NCI-H2171 treated with DMSO at 0.1 percent for 48 hours (cell line): ENCODE measurements at places on chromosomes 12 and 14.

DNA sequence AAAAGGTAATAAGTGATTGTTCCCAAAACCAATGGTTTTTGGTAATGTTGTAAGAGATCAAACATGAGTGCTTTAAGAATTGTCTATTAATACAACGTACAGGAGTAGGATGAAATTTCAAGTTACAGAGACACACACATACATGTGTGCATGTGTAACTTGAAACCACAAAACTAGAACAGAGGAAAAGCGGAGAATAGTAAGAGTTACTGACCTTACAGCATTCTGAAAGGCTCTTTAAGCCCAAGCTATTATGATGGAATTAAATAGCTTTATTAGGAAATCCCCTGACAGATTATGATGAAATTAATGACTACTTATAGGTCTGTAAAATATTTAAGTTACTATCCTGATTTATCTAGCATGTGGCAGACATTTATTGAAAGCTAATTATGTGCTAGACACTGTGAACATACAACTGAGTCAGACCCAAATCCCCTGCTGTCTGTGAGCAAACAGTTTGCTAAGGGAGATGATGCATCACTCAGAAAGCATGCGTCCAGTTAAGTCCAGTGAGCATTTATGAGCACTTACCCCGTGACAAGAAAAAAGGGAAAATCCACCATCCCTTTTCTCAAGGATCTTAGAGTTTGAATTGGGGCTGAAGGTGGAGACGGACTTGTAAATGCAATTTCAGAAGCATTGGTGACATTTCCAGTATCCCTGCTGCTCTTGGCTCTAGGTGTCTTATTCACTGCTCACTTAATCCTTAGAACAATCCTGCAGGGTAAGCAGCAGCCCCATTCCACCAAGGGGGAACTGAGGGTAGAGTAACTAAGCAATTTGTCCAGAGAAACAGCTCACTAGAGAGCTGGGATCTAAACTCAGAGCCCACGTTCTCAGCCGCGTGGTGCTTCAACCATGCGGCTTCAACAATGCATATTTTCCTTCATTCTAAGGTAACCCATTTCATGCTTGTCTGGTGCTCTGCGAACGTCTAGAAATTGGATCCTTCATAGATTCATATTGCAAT is 117.4 kb downstream of the EML1 start:
- no peak for DNase-seq

GRCh38 chr12:44446181-44446580 is 429.9 kb downstream of the NELL2 start:
- no peak for DNase-seq

- DNase-seq = no peak
These were observed 20.5 kb downstream of the RAP1B start for GRCh38 chr12:68631227-68631626.

GRCh38 chr12:96399919-96400630 is at the start of gene CDK17:
CDK17 (minus strand) TSS chr12:96400439; CDS start chr12:96334836, 65,603 bp downstream.
- DNase-seq = peak; percentile 83

- DNase-seq = peak; percentile 60
These were observed 14.1 kb downstream of the TNS2 start for GRCh38 chr12:53063708-53064612.

GRCh38 chr14:92539419-92539818 is 25.8 kb downstream of the RIN3 start:
- no peak for DNase-seq

DNA sequence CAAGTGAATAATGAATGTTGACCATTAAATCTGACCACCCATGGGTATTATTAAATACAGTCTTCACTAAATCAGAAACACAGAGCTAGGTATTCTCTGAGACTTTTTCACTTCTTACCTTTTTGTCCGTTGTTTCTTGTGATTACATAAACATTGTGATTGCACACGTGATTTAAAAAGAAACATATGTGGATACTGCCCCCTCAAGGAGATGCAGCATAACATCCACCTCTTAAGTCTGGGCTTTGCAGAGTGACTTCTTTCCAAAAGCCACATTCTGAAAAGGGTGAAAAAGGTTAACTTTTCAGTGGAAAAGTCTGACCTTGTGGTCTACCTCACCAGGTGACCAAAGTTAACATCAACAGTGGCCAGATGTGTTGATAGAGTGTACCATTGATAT is 185.5 kb upstream of the FAR2 start:
- peak; percentile 69 for DNase-seq
